ENCODE measurements at places on chromosomes 12 and 14.

DNA sequence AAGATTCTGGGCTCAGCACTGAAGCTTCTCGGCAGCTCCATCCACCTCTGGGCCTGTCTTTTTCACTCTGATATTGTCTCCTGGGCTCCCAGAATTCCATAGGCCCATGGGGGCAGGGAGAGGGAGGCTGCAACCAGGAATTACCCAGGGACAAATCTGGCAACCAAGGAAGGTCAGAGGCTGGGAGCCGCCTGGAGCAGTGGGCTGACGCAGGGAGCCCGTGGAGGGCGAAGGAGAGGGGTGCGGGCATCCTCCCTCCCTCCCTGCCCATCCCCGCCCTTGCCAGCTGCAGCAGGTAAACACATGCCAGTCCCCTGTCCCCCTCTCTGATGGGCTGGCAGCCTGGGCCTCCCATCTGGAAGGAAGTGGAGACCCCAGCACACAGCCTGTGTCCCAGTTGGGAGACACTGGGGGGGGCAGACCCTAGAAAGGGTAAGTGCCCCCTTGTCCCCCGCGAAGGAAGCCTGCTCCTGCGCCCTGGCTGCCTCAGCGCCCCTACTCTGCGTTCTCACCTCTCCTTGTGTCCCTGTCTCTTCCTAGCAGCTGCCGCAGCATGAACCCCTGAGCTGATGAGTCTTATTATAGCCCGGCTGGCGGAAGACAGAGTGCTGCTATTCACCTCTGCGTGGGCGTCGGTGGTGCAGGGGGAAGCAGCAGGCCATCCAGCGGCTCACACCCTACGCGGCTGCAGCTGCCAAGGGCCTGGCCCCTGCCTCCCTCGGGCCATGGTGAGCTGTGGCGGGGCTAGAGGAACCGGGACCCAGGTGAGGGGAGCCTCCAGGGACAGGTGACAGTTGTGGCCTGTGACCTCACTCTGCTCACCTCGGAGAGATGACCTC is 6.7 kb downstream of the LRTM2 start:
- no peak overlapping the region for H3K4me3 ChIP-seq
- no peaks in the 10 kb centered on the region for H3K4me1 ChIP-seq
- H3K36me3 ChIP-seq = no peaks in the 10 kb centered on the region
- DNase-seq = no peak

- no peak overlapping the region for H3K4me3 ChIP-seq
- no peaks in the 10 kb centered on the region for H3K4me1 ChIP-seq
- no peaks in the 10 kb centered on the region for H3K27me3 ChIP-seq
These were observed 40.0 kb downstream of the MYBPC1 start for GRCh38 chr12:101634724-101635123.

DNA sequence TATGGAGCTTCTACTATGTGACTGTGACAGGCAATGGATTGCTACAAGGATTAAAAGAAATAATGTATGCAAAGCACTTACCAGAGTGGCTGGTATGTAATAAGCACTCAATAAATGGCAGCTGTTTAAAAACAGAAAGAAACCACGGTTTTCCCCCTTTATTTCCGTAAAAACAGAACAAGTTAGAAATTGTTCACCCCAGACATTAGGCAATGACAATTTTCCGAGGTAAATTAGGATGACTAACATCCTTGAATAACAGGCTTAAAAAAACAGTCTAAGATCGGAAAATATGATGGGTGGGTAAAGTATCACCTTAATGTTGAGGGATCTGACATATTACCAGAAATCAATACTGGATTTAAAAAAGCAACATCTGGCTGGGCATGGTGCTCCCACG is 20.9 kb upstream of the CNIH1 start:
- no peaks in the 10 kb centered on the region for H3K36me3 ChIP-seq
- peaks cover 3% of the 10 kb centered on the region for H3K4me1 ChIP-seq
- H3K4me3 ChIP-seq = no peak overlapping the region
- H3K27me3 ChIP-seq = no peaks in the 10 kb centered on the region

- no peak overlapping the region for H3K4me3 ChIP-seq
- DNase-seq = no peak
- no peaks in the 10 kb centered on the region for H3K36me3 ChIP-seq
- H3K27ac ChIP-seq = no peak overlapping the region
- H3K27me3 ChIP-seq = no peaks in the 10 kb centered on the region
- no peaks in the 10 kb centered on the region for H3K4me1 ChIP-seq
These were observed 222.4 kb downstream of the GLT1D1 start for GRCh38 chr12:129075460-129076208.

DNA sequence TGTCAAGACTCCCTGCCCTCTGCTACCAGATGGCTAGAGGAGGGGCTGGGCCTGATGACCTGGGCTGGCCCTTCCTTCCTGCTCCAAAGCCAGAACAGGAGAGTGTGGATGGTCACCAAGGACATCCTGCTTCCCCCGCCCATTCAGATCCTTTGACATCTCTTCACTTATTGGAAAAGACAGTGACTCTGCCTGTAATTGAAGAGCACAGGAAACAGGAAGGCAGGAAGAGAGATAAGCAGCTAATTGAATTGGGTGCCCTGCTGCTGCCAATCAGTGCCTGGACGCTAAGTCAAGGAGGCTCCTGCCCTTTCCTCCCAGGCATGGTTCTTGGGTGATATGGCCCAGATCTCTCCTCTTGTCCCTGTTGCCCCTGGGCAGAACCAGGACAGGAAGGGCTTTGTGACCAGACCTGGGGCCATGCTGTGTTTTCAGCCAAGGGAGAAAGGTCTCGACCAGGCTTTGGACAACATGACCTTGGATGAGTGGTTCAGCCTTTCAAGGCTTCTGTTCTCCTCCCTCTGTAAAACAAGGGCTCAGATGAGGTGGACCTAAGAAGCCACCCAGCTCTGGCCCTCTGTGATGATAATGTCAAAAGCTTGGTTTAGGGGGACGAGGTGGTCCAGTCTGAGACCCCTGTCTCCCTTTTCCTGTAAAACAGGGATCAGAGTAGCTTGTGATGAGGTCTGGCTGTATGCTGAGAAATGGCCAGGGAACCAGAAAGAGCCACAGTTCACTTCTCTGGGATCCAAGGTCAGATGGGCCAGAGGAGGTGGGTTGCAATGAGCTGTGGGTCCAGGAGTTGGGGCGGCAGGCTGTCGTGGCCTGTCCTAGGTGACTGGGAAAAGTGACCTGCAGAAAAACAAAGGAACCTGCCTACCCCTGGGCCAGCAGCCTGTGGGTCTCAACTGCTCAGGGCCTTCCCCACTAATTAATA is 38.8 kb downstream of the FAM222A start:
- peaks cover 18% of the 10 kb centered on the region for H3K27me3 ChIP-seq
- H3K27ac ChIP-seq = no peak overlapping the region
- no peaks in the 10 kb centered on the region for H3K4me1 ChIP-seq
- peak; percentile 34 for DNase-seq
- H3K36me3 ChIP-seq = no peaks in the 10 kb centered on the region
- H3K4me3 ChIP-seq = no peak overlapping the region

GRCh38 chr12:17139931-17140330 is 534.0 kb upstream of the LMO3 start:
- H3K27ac ChIP-seq = no peak overlapping the region
- no peaks in the 10 kb centered on the region for H3K4me1 ChIP-seq
- no peak overlapping the region for H3K4me3 ChIP-seq
- no peaks in the 10 kb centered on the region for H3K36me3 ChIP-seq
- DNase-seq = no peak

- no peak for DNase-seq
- H3K27me3 ChIP-seq = no peaks in the 10 kb centered on the region
- no peak overlapping the region for H3K4me3 ChIP-seq
- H3K36me3 ChIP-seq = no peaks in the 10 kb centered on the region
- peak overlapping the region; percentile 97 for H3K27ac ChIP-seq
- H3K4me1 ChIP-seq = peaks cover 41% of the 10 kb centered on the region
These were observed 2.7 kb upstream of the COX14 start for GRCh38 chr12:50109319-50109718.

DNA sequence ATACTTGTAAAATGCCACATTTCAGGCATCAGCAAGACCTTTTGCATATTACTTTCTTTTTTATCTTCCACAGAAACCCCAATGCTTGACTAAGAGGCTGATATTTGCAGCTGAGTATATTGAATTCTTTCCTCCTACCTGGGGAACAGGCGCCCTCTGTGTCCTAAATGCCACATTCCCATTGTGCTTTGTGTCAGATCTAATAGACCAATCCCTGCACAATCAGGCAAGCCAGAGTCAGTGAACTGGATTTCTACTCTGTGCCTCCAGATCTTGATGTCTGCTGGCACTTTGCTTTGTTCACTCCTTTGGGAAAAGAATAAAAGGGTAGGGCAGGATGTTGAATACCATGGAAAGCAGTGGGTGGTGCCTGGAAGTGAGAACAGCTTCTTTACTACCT is 22.4 kb upstream of the TAS2R42 start:
- H3K36me3 ChIP-seq = no peaks in the 10 kb centered on the region
- H3K4me1 ChIP-seq = no peaks in the 10 kb centered on the region
- no peak overlapping the region for H3K4me3 ChIP-seq
- H3K27me3 ChIP-seq = no peaks in the 10 kb centered on the region

- no peak for DNase-seq
- H3K4me1 ChIP-seq = no peaks in the 10 kb centered on the region
- peak overlapping the region; percentile 45 for H3K4me3 ChIP-seq
- peak overlapping the region; percentile 76 for H3K27ac ChIP-seq
- no peaks in the 10 kb centered on the region for H3K27me3 ChIP-seq
These were observed 103.6 kb downstream of the SSPN start for GRCh38 chr12:26298785-26299621.

DNA sequence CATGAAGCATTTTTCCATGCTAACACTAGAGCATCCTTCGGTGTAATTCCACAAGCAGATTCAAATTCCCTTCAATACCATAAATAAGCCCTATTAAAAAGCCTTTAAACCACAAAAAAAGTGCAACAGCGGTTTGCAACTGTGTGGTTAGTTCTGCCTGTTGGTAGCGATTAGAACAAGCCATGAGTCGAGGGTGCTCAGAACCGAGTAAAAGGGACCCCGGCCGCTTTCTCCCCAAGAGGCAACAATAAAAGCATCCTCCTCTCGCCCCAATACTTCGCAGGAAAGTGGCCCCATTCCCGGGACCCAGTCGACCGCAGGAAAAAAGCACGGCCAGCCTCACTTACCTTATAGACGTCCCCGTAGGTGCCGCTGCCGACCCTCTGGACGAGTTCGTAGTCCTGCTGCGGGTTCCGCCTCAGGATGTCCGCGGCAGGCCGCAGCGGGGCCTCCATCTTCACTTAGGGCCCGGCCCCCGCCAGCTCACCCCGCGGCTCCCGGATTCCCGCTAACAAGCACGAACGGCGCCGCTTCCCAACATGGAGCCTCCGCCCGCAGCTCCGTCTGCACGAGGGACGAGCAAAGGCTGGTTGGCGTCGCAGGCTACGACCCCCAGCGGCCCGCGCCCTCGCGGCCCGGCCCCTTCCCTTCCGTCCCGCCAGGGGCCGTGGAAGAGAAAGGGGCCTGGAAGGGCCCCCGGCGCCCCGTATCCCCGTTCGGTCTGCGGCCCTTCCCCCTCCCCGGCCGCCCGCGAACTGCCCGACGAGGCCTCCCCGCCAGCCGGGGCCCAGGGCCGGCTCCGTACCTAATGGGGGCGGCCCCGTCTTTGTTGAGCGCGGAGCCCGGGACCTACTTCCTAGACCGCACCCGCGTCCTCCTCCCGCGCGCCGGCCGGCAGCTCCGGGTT is 521 bp downstream of the MAP4K5 start:
- H3K36me3 ChIP-seq = no peaks in the 10 kb centered on the region
- peak overlapping the region; percentile 91 for H3K27ac ChIP-seq
- H3K4me1 ChIP-seq = peaks cover 28% of the 10 kb centered on the region
- peak overlapping the region; percentile 85 for H3K4me3 ChIP-seq
- H3K27me3 ChIP-seq = no peaks in the 10 kb centered on the region

- H3K4me3 ChIP-seq = peak within 1 kb of the TSS; percentile 16
- DNase-seq = no peak
- H3K27ac ChIP-seq = no peak within 1 kb of the TSS
- H3K4me1 ChIP-seq = no peaks in the 10 kb centered on the region
These were observed at the start of gene IFI27 for GRCh38 chr14:94110552-94111181. IFI27 (plus strand) TSS chr14:94110736.

- H3K4me3 ChIP-seq = no peak overlapping the region
- no peak overlapping the region for H3K27ac ChIP-seq
- no peaks in the 10 kb centered on the region for H3K36me3 ChIP-seq
- no peaks in the 10 kb centered on the region for H3K27me3 ChIP-seq
- no peaks in the 10 kb centered on the region for H3K4me1 ChIP-seq
These were observed 59.5 kb upstream of the CAPRIN2 start for GRCh38 chr12:30814295-30814655.

DNA sequence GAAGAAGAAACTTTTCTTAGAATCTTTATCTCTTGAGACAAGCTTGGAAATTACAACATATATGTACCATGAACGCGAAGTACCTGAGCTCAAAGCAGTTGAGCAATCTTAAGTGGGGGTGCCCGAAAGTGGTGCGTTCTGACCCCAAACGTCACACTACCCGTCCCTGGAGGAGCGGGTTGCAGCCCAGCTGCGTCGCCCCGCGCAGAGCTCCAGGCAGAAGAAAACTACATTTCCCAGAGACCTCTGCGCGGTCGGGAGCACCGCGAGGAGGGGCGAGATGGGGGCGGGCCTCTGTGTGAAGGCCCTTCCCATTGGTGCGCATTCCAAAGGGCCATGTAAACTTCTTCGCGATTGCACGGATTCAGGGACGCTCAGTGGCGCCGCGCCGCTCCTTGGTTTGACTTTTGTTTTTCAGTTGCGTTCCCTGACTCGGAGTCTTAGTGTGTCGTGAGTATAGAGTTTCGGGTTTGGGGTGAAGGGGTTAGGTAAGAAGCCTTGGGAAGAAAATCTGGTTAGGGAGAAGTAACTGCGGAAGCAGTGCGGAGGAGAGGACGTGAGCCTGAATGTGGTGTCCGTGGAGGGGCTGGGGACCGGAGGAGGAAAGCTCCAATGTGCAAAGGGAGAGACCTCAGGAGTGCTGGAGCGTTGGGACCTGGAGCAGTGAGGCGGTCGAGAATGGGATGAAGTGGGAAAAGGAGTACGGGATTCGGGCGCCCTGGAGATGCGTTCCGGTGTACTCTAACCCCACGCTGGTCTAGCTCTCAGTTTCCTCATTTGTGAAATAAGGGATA is at the start of gene CCDC77:
Gene CCDC77, plus strand, starts transcription at position 410 of the 794 bp plus-strand sequence. CDS start 7,740 bp downstream, outside the sequence.
- peak; percentile 87 for DNase-seq
- peaks cover 5% of the 10 kb centered on the region for H3K4me1 ChIP-seq
- H3K36me3 ChIP-seq = no peaks in the 10 kb centered on the region

DNA sequence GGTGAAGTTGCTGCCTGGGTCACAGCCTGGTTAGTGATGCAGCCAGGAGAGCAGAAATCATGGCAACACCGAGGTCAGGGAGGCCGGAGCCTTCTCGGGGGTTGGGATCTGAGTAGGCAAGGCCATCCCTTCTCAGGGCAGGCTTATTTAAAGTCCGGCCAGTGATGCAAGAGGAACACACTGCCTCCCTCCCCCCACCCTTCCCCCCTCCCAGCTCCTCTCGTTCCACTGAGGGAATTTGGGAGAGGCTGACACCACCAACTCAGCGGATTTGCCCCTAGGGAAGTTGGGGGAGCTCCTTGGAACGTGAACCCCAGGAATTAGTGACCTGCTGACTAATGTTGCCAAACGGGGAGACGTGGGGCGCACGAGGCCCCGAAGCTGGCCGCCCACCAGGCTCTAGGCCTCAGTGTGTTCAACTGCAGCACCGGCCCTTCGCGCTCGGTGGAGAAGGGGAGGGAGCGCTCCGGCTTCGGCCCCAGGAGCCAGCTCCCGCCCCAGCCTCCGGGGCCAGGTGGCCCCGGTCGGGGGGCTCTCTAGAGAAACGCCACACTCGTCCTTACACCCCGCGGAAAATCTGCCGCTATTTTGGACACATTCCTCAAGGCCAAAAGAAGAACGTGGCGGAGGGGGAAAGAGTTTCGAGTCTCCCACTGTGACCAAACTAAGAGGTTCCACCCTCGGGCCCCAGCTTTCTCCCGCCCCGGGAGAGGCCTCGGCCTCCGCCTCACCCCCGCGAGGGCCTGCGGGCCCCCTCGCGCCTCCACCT is 1.6 kb downstream of the CTDSP2 start:
- peak overlapping the region; percentile 100 for H3K27ac ChIP-seq
- H3K36me3 ChIP-seq = no peaks in the 10 kb centered on the region
- H3K27me3 ChIP-seq = no peaks in the 10 kb centered on the region
- H3K4me1 ChIP-seq = peaks cover 39% of the 10 kb centered on the region
- peak; percentile 92 for DNase-seq
- peak overlapping the region; percentile 97 for H3K4me3 ChIP-seq
